ENCODE measurements at places on chromosomes 4 and X.

GRCh38 chr4:150436598-150437370 lies 145.2 kb upstream of the MAB21L2 start:
- DNase-seq: no peak

GRCh38 chr4:151443752-151444151 lies 34.8 kb downstream of the FHIP1A start:
- no peak for DNase-seq

DNA sequence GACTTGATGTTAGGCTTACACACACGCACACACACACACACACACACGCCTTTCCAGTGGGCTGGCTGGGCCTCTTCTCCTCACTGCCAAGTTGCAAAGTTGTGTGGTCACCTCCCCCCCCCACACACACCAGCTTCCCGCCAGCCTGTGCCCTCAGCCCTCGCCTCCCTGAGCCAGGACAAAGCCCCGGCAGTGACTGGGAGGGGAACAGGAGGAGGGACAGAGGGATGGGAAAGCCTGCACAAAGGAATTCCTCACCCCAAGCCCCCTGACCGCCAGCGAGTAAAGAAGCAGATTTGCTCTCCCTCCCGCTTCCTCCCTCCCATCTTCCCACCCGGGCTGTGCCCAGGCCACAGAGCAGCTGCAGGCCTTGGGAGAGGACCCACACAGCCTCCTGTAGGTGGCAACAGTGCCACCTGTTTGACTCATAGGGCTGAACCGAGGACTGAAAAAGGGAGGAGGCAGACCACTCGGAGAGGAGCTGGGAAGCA lies at the start of gene GDPD2:
Gene GDPD2 (plus strand): TSS at position 464 of the 491 bp plus-strand sequence. CDS start 1,671 bp downstream, outside the sequence.
- peak; percentile 89 for DNase-seq

- DNase-seq: no peak
These were observed 2.1 kb downstream of the GSTCD start for GRCh38 chr4:105710678-105711077.

GRCh38 chr4:171524903-171525302 lies 288.3 kb upstream of the GALNTL6 start:
- no peak for DNase-seq

GRCh38 chr4:140252742-140253555 lies 99.0 kb upstream of the MAML3 start:
- DNase-seq: peak; percentile 88

DNA sequence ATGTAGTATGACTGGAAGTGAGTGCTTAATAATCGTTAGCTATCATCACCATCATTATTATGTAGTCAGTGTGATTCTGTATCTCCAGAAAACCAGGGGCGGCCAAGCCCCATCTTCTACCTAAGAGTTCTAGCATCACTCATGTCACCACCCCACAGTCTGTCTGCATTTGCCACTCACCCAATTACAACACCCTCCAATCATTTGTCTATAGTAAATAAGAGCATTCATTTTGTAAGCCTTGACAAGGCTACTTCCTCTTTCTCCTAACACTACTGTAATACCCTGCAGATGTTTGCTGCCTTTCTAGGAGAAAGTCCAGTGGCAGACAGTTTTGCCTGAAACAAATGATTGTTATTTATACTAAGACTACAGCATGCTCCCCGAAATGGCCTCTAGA lies 15.8 kb upstream of the IL21 start:
- DNase-seq: no peak

- no peak for DNase-seq
These were observed 8.7 kb downstream of the CLRN2 start for GRCh38 chr4:17523662-17524061.

DNA sequence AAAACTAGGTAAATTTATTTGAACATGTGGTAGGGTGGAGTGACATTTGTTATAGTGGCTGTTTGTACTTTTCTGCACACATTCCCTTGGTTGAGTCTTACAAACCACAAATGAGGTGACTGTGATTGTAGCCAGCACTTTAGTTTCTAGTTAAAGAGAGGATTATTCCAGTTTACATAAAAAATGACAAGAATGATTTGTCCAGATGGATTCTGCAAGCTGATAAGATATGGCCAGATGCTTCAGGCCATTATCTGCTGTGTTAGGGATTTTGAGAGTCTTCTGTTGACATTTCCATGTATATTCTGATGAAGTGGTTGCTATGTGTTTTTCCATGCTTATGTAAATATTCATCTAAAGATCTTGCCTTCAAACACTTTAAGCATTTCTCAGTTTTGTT lies 31.0 kb upstream of the PDE5A start:
- DNase-seq: peak; percentile 91

DNA sequence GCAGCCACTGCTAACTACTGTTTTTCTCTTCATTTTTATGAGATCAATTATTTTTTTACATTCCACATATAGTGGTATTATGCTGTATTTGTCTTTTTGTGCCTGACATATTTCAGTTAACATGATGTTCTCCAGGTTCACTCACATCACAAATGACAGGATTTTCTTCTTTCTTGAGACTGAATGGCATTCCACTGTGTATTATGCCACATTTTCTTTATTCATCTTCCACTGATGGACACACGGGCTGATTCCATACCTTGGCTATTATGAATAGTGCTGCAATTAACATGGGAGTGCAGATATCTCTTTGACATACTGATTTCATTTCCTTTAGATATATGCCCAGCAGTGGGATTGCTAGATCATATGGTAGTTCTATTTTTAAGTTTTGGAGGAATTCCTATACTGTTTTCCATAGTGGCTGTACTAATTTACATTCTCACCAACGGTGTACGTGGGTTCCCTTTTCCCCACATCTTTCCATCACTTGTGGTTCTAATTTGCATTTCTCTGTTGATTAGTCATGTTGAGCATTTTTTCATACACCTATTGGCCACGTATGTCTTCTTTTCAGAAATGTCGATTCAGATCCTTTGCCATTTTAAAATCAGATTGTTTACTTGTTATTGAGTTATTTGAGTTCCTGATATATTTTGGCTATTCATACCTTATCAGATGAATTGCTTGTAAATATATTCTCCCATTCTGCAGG lies 14.9 kb upstream of the ZCCHC4 start:
- DNase-seq: no peak

DNA sequence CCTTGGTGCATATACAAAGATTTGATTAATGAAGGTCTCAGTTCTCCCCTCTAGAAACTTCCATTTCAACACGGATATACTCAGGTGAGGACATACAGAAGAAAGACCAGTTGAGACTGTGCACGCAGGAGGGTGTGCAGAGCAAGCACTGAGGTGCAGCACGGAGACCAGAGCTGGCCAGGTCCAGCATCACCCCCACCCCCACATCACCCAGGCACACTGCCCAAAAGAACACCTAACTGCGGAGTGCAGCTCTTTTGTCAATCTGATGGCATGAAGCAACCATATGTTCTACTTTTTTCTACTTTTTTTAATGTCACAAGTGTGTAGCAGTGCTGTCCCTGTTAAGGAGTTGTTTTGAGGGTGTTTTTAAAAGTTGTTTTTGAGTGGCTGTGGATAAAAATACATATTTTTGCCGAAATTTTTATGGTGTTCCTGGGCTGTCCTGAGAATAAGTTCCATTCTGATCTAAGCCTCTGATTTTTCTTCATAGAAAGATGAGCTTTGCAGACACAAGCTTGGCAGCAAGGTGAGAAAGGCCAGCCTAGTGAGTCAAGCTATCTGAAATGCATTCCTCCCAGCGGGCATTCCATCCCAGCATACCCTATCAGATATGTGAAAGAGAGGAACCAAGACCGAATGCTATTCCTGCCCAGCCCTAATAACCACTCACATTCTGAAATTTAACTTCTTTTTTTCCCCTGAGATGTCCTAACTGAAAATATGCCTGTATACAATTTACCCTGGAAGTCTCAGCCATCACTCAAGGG lies 173.7 kb downstream of the PTTG2 start:
- DNase-seq: peak; percentile 53

GRCh38 chr4:149765630-149766029 lies 50.0 kb downstream of the IQCM start:
- DNase-seq: no peak

DNA sequence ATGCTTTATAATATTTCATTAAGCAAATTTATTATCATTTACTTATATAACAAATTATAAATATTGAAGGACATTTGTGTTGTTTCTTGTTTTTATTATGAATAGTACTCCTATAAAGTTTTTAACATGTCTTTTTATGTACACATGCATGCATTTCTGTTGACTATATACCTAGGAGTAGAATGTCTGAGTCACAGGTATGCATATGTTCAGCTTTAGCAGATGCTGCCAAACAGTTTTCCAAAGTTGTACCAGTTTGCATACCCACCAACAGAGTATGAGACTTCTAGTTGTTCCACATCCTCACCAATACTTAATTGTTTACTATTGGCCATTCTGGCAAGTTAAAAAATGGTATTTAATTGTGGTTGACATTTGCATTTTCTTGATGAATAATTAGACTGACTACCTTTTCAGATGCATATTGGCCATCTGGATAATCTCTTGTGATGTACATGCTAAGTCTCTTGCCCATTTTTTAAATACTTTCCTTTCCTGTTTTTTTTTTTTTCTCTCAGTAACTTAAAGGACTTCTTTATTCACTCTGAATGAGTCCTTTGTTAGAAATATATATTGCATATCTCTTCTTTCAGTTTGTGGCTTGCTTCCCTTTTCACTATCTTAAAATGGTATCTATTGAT lies 132.2 kb upstream of the TRIM2 start:
- DNase-seq: no peak

GRCh38 chrX:38045538-38046096 lies 39.3 kb downstream of the SYTL5 start:
- peak; percentile 59 for DNase-seq

DNA sequence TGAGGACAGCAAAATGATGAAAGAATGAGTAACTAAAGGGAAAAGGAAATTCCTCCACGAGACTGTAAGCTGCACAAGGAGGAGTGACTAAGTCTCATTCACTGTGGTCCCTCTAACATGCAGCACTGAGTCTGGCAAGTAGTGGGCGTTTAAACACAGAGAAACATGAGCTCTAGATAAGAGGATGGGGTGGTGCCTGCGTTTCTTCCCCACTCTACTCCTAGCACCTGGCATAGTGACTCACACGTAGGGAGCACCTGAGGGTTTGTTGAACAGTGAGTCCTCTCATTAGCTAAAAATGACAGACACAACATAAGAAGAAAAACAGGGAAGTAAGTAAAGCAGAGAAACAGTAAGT lies 105.8 kb upstream of the CBR4 start:
- peak; percentile 93 for DNase-seq

DNA sequence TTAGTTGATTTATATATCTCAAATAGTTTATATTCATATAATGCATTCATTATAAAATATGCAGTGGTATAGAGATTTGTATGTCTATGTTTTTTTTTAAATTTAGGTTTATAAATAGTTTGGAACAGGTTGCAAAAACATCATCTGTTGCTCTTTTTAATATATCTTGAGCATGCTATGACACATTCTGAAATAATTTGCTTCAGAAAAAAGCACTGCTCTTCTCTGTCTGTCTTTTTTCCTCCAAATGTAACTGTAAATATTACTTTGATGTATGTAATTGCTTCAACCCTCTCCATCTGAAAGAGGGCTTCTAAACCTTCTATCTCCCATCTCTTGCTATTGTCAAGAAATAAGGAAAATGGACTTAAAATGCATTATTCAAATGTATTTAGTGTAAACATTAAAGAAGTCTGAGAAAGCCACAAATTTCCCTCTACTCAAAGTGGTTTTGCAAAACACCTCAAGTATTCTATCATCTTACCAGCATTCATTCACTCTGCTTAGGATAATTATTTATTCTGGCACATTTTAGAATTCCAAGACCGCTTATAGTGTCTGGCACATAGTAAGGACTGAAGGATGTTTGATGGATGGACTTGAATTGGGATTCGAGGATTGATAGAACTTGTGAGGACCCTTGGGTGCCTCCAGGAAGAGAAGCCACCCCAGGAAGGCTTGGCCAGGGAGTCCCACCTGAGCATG lies 87.8 kb downstream of the CLNK start:
- DNase-seq: no peak

GRCh38 chr4:676871-677235 lies 2.5 kb downstream of the MYL5 start:
- DNase-seq: no peak

- peak; percentile 63 for DNase-seq
These were observed 905.2 kb downstream of the TRAM1L1 start for GRCh38 chr4:116180157-116180601.

GRCh38 chr4:7395645-7396044 lies 39.1 kb downstream of the PSAPL1 start:
- no peak for DNase-seq

GRCh38 chr4:139858436-139859205 lies 193.0 kb downstream of the MGST2 start:
- no peak for DNase-seq

GRCh38 chr4:96103086-96103485 lies 263.2 kb downstream of the PDHA2 start:
- no peak for DNase-seq

- DNase-seq: no peak
These were observed 215.3 kb upstream of the CXorf66 start for GRCh38 chrX:140180585-140180984.

DNA sequence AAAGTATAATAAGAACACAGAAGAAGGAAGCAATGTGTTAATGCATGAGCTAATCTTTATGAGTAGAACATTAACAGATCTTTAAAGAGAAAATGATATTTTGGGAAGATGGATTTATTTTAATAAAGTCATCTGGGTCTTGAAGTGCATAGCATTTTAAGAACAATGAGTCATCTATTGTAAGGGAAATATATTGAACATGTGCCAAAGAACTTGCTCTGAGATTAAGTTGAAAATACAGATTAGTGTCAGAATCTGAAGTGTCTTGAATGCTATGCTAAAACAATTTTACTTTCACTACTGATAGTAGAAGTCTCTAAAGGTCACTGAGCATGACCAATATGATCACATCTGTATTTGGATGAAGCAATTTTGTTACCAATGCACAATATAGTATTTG lies 776.7 kb upstream of the GRID2 start:
- DNase-seq: no peak

- no peak for DNase-seq
These were observed 2.0 kb upstream of the CDK16 start for GRCh38 chrX:47216393-47216925.

- peak; percentile 87 for DNase-seq
These were observed 169.0 kb upstream of the BCOR start for GRCh38 chrX:40266490-40267333.

DNA sequence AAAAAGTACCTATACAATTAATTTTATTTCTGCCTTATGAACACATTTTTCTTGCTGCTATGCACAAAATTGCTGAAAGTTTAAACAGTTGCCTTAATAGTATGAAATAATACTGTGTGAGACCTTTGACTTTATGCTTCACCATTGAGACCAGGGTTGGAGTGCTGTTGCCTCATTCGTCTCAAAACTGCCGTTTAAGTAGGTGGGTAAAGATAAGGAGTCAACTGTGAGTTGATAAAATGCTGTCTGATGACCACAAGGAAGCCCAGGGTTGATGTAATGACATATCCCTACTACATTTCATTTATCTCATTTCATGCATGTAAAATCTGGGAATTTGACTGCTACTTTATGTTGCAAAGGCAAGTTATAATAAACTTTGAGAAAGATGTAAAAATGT lies 23.4 kb downstream of the STK26 start:
- DNase-seq: no peak

DNA sequence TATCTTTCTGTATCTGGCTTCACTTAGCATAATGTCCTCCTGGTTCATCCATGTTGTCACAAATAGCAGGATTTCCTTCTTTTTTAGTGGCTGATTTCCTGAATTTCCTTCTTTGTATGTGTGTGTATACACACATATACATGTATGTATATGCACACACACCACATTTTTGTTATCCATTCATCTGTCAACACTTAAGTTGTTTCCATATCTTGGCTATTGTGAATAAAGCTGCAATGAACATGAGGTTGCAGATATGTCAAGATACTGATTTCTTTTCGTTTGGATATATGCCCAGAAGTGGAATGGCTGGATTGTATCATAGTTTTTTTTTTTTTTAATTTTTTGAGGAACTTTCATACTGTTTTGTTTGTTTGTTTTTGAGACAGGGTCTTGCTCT lies 76.2 kb downstream of the WNK3 start:
- no peak for DNase-seq

Measured in DMS53 (cell line).